ENCODE measurements at places on chromosomes 7 and 10. TPM values are rescaled to one million over a fixed set of nuclear protein-coding genes. Genes with fewer than 3 reads are reported as not detected.

DNA sequence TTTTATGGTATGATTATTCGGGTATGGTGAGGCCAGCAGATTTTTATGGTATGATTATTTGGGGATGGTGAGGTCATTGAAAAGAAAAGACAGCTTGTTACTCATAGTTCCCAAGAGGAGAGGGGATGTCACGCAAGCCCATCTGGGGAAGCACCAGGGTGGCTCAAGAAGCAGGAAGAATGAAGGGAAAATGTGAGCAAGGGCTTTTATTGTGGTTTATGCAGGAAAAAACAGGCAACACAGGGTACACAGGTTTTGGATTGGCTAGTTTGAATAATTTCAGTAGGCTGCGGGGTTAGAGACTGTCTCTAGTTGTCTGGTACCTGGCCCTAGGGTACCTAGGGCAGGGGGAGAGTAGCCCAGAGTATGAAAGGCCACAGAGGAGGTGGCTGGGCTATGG lies 26.8 kb upstream of the DGKI start:
- peak; percentile 88 for DNase-seq

- DNase-seq = no peak
Measured at GRCh38 chr10:88901206-88901983, 21.4 kb downstream of the STAMBPL1 start.

DNA sequence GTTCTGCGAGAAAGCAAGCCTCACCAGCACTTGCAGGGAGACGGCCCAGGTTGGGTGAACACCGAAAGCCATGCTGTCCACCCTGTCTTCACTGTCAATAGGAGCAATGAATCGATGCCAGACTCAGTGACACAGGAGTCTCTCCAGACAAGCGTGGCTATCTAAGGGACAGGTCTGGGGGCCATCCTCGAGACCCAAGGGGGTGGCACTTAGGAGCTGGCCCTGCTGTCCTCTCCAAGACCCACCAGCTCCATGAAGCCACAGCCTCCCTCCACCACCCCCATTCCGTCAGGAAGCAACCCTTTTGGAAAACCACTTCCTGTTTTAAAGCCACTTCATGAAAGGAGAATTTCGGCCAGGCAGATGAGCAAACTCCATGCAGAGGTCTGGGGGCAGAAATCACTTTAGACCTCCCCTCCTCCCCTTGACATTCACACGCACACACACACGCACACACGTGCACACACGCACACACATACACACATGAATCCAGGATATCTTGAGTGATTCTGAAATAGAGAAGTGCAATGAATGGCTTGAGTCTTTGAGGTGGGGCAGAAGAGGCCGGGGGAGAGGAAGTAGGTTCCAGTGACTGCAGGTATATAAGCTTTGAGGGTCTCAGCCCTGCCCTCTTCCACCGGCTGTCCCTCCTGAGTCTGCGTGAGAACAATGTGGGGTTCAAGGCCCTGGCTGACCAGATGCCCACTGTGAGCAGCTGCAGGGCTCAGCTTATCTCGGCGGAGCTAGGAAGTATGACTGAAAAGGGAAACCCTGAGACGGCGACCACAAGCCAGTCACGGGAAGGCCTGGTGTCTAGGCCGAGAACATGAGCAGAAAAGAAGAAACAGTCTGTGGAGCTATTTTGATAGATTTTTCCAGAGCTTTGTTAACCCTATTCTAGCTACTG lies 25.0 kb downstream of the RGS10 start:
- DNase-seq = peak; percentile 63

DNA sequence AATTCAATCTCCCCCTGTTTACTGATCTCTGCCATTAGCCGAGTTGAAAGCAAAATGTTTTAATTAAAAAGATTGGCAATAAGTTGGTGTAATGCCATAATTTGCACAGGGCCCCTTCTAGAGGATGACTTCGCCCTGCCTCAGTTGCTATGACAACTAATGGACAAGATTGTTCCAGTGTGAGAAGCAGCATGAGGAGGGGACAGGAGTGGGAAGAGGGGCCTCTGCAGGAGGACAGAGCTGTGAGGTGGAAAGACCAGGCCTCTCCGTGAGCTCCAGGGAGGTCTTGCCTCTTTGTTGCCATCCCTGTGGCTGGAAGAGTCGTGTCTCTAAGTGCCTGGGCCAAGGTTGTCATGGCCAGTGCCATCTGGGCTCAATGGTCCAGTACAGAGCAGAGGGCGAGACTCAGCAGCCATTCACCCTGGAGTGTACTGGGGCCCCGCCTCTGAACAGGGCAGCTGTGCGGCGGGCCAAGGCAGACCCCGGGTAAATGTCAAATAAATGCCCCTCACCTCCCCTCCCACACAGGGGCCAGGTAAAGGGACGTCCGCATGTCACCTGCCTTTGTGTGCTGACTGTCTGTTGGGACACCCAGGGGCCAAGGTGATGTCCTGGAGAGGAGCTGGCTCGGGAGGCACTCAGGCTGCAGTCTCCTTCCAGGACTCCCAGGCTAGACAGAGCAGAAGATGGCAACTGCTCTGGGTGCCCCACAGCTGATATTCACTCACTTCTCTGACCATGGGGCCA lies 97.0 kb upstream of the RET start:
- DNase-seq = no peak

- DNase-seq = no peak
Measured at GRCh38 chr10:44012921-44013320, 364.2 kb upstream of the ZNF32 start.

GRCh38 chr10:16853201-16853600 lies 36.0 kb upstream of the RSU1 start:
- DNase-seq = peak; percentile 50

- peak; percentile 97 for DNase-seq
Measured at GRCh38 chr10:25493122-25493893, 318.5 kb downstream of the GPR158 start.

DNA sequence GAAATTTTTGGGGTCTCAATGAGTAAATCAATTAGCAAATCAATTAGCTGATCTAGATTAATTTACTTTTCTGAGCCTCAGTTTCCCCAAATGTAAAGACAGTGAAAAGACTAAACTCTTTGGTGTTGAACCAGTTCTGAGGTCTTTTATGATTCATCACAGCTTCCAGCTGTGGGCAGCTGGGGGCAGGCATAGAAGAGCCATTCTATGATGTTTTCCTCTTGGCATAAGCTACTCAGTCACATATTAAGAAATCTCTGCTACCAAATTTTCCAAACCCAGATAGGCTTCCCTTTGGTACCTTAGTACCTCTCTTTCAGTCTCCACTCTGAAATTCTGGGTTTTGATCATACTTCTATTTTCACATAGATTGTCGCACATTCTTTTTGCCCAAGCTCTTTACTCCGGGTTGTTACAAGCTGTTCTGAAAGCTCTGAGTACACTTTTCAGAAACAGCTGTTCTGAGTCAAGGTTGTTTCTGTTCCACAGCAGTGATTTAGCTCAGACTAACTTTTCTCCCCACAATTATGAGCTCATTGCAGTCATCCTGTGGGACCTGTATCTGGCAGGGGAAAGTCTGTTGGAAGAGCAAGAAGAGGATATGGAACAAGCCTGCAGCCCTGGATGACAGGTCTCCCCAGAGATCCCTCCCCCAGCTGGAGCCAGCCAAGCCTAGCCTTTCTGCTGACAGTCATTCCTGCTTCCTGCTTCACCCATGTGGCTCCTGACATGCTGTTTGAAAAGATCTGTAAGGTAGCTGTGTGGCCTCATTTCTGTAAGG lies 599.6 kb upstream of the GHITM start:
- DNase-seq = no peak

DNA sequence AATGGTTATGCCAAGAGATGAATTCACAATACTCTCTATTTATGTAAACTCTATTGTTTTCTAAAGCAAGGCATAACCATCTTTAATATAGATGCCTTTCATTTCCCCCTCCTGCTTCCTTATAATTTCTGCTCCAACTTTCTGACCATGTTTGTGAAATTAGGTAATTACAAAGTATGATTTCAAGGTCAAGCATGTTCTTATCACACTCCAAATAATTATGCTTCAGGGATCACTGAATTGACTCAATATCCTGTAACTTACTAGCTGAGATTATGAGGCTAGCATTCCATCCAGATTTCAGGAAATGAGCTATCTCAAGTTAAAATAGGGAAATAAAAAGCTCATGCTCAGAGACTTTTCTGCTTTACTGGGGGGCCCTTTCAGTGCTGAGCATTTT lies 655.9 kb upstream of the IGFBP3 start:
- DNase-seq = no peak

- DNase-seq = no peak
Measured at GRCh38 chr7:1942941-1943289, 272.8 kb downstream of the ELFN1 start.

DNA sequence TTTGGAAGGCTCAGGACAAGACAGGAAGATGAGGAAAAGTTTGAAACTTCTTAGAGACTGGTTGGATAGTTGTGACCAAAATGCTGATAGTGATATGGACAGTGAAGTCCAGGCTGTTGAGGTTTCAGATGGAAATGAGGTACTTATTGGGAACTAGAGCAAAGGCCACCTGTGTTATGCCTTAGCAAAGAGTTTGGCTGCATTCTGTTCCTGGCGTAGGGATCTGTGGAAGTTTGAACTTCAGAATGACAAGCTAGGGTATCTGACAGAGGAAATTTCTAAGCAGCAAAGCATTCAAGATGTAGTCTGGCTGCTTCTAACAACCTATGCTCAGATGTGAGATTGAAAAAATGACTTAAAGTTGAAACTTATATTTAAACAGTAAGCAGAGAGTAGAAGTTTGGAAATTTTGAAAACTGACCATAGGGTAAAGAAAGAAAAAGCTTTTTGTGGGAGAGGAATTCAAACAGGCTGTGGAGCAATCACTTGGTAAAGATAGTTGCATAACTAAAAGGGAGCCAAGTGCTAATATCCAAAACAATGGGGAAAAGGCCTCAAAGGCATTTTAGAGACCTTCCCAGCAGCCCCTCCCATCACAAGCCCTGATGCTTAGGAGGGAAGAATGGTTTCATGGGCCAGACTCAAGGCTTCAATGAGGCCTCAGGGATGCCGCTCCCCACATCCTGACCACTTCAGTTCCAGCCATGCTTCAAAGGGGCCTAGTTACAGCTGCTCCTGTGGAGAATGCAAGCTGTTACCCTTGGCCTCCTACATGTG lies 415.1 kb downstream of the INHBA start:
- DNase-seq = no peak

- no peak for DNase-seq
Measured at GRCh38 chr7:102188746-102189145, 97.9 kb upstream of the SH2B2 start.

- DNase-seq = peak; percentile 90
Measured at GRCh38 chr7:12951397-12951801, 264.0 kb downstream of the ARL4A start.

DNA sequence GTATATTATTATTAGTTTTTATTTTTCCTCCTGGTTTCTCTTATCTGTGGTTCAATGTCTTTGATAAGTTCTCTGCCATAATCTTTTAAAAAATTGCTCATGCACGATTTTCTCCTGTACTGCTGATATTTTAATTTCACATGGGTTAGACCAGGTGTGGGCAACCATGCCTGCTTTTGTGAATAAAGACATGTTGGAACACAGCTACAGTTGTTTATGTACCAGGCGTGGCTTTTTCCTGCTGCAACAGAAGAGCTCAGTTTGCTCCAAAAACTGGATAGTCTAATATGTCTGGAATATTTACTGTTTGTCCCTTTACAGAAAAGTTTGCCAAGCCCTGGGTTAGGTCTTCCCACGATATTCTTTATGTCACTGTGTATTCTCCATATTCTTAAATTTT lies 105.2 kb downstream of the VWC2 start:
- no peak for DNase-seq

DNA sequence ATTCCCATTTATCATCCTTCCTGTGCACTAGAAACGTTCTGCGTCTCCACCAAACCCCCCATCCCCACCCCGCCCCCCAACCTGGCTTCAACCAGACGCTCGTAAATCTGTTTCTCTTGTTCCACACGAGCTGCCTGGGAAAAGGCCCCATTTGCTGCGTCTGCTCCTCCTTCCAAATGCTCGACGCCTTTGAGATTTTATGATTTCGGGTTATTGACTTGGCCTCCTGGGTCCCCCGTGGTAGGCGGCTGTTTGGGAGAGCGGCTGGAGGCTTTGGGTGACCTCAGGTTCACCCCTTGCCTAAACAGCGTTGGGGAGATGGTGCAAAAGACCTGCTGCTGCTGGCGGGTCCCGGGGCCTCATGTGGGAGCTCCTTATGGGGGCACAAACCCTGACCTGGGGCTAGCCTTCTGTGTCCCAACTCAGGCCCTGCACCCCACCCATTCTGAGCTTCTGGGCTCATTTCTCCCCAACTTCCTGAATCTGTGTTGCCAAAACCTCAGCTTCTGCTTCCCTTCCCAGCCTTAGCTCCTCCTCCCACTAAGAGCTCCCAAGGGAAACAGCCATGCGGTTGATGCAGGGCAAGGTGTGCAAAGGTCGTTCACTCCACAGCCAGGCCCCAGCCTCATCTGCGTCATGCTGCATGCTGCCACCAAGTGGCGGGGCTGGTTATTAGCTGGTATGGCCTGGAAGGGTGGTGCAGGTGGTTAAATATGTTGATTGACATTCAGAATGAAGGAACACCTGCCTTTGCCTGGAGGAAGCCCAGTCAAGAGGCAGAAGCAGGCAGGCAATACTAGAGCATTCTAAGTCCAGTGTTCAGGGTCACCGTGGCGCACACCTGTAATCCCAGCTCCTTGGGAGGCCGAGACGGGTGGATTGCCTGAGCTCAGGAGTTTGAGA lies 49.1 kb upstream of the ELN start:
- peak; percentile 54 for DNase-seq

GRCh38 chr10:4767033-4767814 lies 58.8 kb upstream of the AKR1E2 start:
- peak; percentile 82 for DNase-seq

DNA sequence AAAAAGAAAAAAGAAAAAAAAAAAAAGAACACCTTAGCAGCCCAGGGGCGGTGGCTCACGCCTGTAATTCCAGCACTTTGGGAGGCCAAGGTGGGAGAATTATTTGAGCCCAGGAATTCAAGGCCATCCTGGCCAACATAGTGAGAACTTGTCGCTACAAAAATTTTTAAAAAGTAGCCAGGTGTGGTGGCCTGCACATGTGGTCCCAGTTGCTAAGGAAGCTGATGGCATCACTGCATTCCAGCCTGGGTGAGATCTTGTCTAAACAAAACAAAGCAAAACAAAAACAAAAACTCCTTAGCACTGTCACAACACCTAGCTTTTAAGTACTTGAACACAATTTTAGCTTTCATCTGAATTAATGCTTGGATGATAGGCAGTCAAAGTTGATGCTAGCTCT lies 86.3 kb upstream of the MKLN1 start:
- DNase-seq = no peak

GRCh38 chr7:34133983-34134782 lies 228.8 kb downstream of the BMPER start:
- DNase-seq = peak; percentile 81

GRCh38 chr7:82275342-82275741 lies 168.2 kb downstream of the CACNA2D1 start:
- DNase-seq = no peak

- DNase-seq = peak; percentile 11
Measured at GRCh38 chr10:29470843-29471543, 163.8 kb downstream of the SVIL start.

- no peak for DNase-seq
Measured at GRCh38 chr10:13528875-13529713, at the start of gene BEND7. TSS of gene BEND7 (minus strand) at chr10:13529014. CDS start at chr10:13528533, 481 bp downstream.

- no peak for DNase-seq
Measured at GRCh38 chr7:1710936-1711335, 40.9 kb downstream of the ELFN1 start.

Gene TMEM270
- total RNA-seq = not detected

Gene IPMK
- total RNA-seq = 4.1 TPM

Gene CRHR2
- total RNA-seq = not detected

Gene TFPI2
- total RNA-seq = 14.4 TPM

Gene TRPV6
- not detected for total RNA-seq

Gene MCM7
- 16.7 TPM for total RNA-seq

Gene TMEM130
- total RNA-seq = 0.26 TPM

Gene RTKN2
- total RNA-seq = 0.51 TPM
